ENCODE measurements at places on chromosomes 2 and 18.

GRCh38 chr2:229937537-229937936 lies 15.2 kb downstream of the FBXO36 start:
- DNase-seq: no peak

DNA sequence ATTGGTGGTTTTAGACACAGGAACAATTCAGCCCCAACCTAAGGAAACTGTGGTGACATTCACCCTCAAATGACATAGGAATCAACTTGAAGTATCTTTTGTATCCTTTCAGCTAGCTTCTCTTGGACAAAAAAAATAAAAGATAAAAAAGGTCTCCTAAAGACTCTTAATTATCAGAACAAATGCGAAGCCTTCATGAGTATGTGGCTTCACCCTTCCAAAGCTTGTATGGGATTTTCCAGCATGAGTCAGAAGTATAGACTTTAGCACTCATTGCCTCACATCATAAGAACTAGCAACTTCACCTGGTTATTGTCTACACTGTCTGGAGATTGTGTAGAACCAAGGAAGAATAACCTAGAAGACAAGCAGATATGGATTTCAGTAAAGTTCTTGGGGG lies 135.4 kb downstream of the LAMA3 start:
- no peak for DNase-seq

- no peak for DNase-seq
These were observed 164.1 kb downstream of the FHOD3 start for GRCh38 chr18:36461551-36461987.

- DNase-seq: no peak
These were observed 36.0 kb downstream of the ANKRD29 start for GRCh38 chr18:23626451-23627279.

- DNase-seq: peak; percentile 24
These were observed 50.6 kb downstream of the CELF4 start for GRCh38 chr18:37514953-37515352.

- DNase-seq: peak; percentile 96
These were observed 13.2 kb downstream of the PRELID3A start for GRCh38 chr18:12420821-12421421.

GRCh38 chr18:14922965-14923565 lies 175.1 kb downstream of the ANKRD30B start:
- no peak for DNase-seq

Measured in NCI-H146 (cell line).